Activated CD8-positive, alpha-beta T cell treated with anti-CD3 and anti-CD28 coated beads for 36 hours (primary cell): ENCODE measurements at places on chromosomes 5 and 9. TPM values are rescaled to one million over a fixed set of nuclear protein-coding genes. Genes with fewer than 3 reads are reported as not detected.
A peak's percentile ranks its signal among the peaks of the same experiment; 100 is the strongest.

ZFAND5 gene
- 79.4 TPM for total RNA-seq

KCNN2 gene
- not detected for total RNA-seq

MPDZ gene
- total RNA-seq = not detected

MARCOL gene
- total RNA-seq = not detected

NR6A1 gene
- 0.74 TPM for total RNA-seq

LRRC14B gene
- not detected for total RNA-seq

DENND4C gene
- total RNA-seq = 18.5 TPM

BHMT2 gene
- not detected for total RNA-seq

CCL27 gene
- not detected for total RNA-seq

CDH12 gene
- total RNA-seq = not detected

SLC45A2 gene
- not detected for total RNA-seq

FBN2 gene
- total RNA-seq = not detected

SV2C gene
- 0.07 TPM for total RNA-seq

DNA sequence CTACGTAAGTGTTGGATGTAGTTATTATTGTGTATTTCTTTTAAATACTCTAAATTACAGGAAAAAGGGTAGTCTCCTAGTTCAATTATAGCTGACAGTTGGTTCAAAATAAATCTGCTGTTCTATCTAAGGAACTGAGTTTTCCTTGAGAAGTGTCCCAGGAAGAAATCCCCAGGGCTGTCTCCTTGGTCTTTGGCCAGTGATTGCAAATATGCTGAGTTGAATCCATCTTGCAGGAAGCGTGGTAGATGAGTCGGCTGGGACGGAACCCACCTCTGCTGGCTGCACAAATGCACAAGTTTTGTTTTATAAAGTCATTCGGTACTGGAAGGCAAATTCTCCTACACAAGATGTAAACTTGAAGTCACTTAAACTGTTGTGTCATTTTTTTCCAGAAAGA, 30.2 kb upstream of the HOMER1 start:
- H3K27ac ChIP-seq = no peak overlapping the region
- no peaks in the 10 kb centered on the region for H3K4me1 ChIP-seq
- H3K27me3 ChIP-seq = no peaks in the 10 kb centered on the region
- H3K4me3 ChIP-seq = no peak overlapping the region
- no peak for DNase-seq
- no peaks in the 10 kb centered on the region for H3K36me3 ChIP-seq

- no peaks in the 10 kb centered on the region for H3K36me3 ChIP-seq
- no peak overlapping the region for H3K27ac ChIP-seq
- peaks cover 2% of the 10 kb centered on the region for H3K27me3 ChIP-seq
- no peaks in the 10 kb centered on the region for H3K4me1 ChIP-seq
- no peak for DNase-seq
- no peak overlapping the region for H3K4me3 ChIP-seq
Measured at GRCh38 chr9:117170567-117170966, 244.3 kb downstream of the ASTN2 start.

- peaks cover 5% of the 10 kb centered on the region for H3K27me3 ChIP-seq
- H3K4me1 ChIP-seq = no peaks in the 10 kb centered on the region
- H3K36me3 ChIP-seq = no peaks in the 10 kb centered on the region
- no peak overlapping the region for H3K4me3 ChIP-seq
Measured at GRCh38 chr5:86865256-86865785, 247.6 kb downstream of the COX7C start.

DNA sequence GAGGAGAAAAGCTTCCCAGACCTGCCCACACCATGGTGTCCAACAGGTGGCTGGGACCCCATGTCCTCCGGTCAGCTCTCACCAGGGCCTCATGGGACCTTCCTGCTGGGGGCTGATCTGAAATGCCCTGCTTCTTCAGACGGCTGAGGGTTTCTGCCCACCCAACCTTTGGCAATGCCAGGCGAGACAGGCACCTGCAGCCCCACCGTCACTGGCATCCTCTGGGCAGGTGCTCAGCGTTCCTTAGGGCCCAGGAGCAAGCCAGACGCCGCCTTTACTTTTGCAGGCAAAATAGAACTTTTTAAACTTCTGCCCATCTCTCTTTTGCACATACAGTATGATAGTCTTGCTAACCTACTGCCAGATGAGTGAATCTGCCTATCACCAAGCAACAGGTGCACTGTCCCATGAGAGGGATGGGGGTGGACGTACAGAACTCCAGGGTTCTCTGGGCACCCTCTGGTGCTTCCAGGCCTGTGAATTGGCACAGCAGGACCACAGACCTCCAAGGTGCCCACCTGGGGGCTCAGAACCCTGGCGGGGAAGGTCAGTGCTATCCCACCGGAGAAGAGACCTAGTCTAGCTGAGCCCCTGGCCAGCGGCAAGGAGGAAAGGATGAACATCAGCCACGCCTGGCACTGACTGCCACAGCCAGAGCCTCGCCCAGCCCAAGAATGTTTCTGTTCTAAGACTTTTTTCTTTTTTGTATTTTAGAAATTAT, 7.5 kb downstream of the OBP2B start:
- H3K27me3 ChIP-seq = peaks cover 8% of the 10 kb centered on the region
- no peaks in the 10 kb centered on the region for H3K36me3 ChIP-seq
- H3K4me3 ChIP-seq = no peak overlapping the region
- no peak for DNase-seq

- H3K4me1 ChIP-seq = no peaks in the 10 kb centered on the region
- DNase-seq = no peak
- no peak overlapping the region for H3K27ac ChIP-seq
- no peaks in the 10 kb centered on the region for H3K27me3 ChIP-seq
Measured at GRCh38 chr5:92215116-92215515, 832.0 kb upstream of the ARRDC3 start.

DNA sequence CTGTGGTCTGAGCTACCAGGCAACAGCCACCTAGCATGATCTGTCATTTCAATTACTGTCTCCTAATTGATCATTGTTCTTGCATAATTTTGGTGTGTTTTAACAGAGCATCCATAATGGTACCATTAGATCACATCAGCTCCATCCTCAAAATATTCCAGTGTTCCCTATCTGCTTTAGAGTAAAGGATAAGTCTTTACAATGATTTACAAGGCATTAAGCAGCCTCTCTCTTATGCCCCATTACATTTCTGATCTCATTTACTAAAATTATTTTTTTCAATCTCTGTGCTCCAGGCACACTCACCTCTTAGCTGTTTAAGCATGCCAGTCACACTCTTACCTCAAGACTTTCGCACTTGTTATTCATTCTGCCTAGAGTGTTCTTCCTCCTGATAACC, 389.9 kb upstream of the PTPRD start:
- H3K27me3 ChIP-seq = no peaks in the 10 kb centered on the region
- H3K36me3 ChIP-seq = no peaks in the 10 kb centered on the region

DNA sequence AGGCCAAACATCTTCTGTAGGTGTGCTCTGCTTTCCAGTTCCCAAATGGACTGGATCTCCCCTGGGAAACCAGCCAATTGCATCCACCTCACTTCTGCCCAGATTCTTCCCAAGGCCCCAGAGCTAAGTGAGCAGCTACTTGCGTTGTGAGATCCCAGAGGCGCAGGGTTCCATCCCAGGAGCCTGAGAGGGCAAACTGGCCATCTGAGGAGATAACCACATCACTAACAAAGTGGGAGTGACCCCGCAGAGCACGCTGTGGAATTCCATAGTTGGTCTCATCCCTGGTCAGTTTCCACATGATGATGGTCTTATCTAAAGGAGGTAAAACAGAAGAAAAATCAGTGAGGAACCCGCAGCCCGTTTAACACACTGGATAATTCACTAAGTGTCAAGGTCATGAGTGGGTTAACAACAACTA, 1.7 kb downstream of the RACK1 start:
- peaks cover 44% of the 10 kb centered on the region for H3K4me1 ChIP-seq
- peak overlapping the region; percentile 99 for H3K4me3 ChIP-seq
- H3K27ac ChIP-seq = peak overlapping the region; percentile 100
- H3K36me3 ChIP-seq = peaks cover 71% of the 10 kb centered on the region
- H3K27me3 ChIP-seq = no peaks in the 10 kb centered on the region

GRCh38 chr5:82356808-82357671, 78.9 kb upstream of the RPS23 start:
- H3K27me3 ChIP-seq = no peaks in the 10 kb centered on the region
- peaks cover 24% of the 10 kb centered on the region for H3K4me1 ChIP-seq

DNA sequence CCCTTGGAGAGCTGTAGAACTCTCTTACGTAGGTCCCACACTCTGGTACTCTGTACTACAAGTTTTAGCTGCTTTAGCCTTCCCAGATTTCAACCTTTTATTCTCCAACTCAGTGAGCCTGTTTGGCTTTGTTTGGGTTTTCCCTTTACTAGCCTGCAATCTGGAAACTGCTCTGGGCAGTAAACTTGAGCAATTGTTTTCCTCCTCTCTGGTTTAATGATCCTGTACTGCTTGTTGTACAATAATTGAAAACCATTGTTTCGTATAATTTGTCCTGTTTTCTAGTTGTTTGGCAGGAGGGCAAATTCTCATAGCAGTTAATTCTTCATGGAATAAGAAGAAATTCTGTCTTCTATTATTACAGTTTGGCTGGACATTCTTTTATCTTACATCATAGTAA, 62.8 kb upstream of the TLX3 start:
- H3K27ac ChIP-seq = no peak overlapping the region
- DNase-seq = no peak
- H3K27me3 ChIP-seq = no peaks in the 10 kb centered on the region

DNA sequence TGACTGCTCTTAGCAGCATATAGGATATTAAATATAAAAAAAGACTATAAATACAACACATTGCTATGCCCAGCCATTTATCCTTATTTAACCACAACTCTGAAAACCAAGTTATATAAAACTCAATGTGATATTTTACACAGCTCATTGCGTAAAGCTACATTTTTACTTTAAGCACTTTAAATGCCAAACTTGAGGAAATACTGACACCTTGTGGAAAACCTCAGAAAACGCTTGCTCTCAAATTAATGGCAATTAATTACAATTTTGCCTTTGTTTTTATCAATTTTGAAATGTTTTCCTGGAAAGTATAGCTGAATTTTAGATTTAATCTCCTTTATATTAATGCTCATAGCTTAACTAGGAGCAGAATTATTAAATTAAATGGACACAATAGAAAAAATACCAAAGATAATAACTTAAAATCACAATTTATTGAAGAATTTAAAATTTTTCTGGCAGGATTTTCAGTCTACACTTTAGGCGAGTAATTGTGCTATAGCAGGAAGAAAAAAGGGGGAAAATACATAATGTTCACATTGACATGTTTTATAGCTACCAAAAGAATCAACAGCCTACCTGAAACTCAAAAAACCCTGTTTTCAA, 25.2 kb upstream of the PLAC8L1 start:
- H3K4me3 ChIP-seq = no peak overlapping the region
- no peak for DNase-seq
- peaks cover 50% of the 10 kb centered on the region for H3K36me3 ChIP-seq
- no peaks in the 10 kb centered on the region for H3K4me1 ChIP-seq

DNA sequence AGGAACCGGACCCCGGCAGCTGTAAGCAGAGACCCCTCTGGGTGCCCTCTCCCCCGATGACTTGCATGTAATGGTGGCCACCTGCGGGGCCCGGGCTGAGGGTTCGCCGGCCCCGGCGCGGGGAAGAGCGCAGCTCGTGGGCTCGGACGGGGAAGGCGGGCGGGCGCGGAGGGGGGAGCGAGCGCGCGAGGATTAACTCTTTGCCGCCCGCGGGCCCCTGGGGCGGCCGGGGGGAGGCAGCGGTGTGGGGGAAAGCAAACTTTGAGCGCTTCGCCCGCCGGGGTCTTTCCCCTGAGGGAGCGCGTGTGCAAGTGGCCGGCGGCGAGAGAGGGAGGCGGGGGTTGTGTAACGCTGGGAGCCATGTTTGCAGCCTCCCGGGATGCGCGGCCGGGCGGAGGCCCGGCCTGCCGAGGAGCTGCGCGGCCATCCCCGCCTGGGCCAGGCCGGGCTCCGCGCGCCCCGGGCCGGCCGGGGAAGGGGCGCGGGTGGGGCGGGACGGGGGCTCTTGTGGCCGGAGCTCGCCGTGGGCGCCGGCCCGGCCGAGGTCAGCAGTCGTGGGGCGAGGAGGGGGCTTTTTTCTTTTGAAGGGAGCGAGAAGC, 547 bp downstream of the ANP32B start:
- peak overlapping the region; percentile 93 for H3K27ac ChIP-seq
- peaks cover 35% of the 10 kb centered on the region for H3K36me3 ChIP-seq
- H3K27me3 ChIP-seq = no peaks in the 10 kb centered on the region
- H3K4me3 ChIP-seq = peak overlapping the region; percentile 83
- peak; percentile 63 for DNase-seq

- H3K4me1 ChIP-seq = no peaks in the 10 kb centered on the region
- DNase-seq = no peak
- H3K36me3 ChIP-seq = no peaks in the 10 kb centered on the region
- no peak overlapping the region for H3K4me3 ChIP-seq
Measured at GRCh38 chr9:82593501-82593900, 469.4 kb downstream of the RASEF start.

GRCh38 chr5:81544351-81545018, 150.6 kb upstream of the ACOT12 start:
- DNase-seq = no peak
- peaks cover 2% of the 10 kb centered on the region for H3K36me3 ChIP-seq
- H3K27ac ChIP-seq = no peak overlapping the region
- H3K27me3 ChIP-seq = no peaks in the 10 kb centered on the region
- no peaks in the 10 kb centered on the region for H3K4me1 ChIP-seq

GRCh38 chr5:142145106-142145900, 36.7 kb downstream of the NDFIP1 start:
- H3K4me1 ChIP-seq = peaks cover 5% of the 10 kb centered on the region
- H3K27me3 ChIP-seq = no peaks in the 10 kb centered on the region
- no peak overlapping the region for H3K27ac ChIP-seq
- peaks cover 44% of the 10 kb centered on the region for H3K36me3 ChIP-seq

GRCh38 chr5:131461742-131462141, 173.3 kb downstream of the RAPGEF6 start:
- H3K27ac ChIP-seq = no peak overlapping the region
- H3K36me3 ChIP-seq = peaks cover 61% of the 10 kb centered on the region
- H3K27me3 ChIP-seq = no peaks in the 10 kb centered on the region
- H3K4me3 ChIP-seq = no peak overlapping the region
- DNase-seq = no peak
- peaks cover 47% of the 10 kb centered on the region for H3K4me1 ChIP-seq

DNA sequence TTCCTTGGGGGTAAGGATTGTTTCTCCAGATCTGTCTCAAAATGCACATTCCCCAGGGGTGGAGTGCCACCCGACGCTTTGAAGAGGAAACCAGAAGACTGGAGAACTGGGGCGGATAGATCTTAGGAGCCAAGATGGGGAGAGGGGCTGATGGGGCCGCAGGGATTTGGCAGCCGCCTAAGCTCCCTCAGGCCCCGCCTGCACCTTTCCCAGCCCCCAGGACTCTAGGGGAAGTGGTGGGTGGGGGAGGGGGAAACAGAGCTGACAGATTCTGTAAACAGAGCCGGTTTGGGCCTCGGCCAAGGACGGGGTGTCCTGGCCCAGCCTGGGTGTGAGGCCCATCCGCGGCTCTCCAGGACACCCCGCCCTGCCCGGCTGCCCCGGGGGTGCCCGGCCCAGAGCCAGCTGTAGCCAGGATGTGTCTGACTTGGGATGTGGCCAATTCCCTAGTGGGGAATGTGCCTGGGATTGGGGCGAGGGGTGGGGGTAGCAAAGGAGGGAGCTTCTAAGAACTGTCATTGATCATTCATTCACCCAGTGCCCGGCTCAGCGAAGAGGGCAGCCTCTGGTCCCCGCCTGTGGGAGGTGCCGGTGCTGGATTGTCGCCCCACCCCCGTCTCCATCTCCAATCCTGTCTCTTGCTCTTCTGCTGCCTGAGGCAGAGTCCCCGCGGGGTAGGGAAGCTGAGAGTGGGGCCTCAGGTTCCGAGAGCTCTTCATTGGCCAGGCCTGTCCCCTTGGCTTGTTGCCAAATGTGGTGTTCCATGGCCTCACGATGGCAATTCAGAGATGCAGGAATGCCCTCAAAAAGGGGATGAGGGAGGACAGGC, 54.8 kb upstream of the CDKN2AIPNL start:
- H3K27ac ChIP-seq = peak overlapping the region; percentile 87
- peak; percentile 69 for DNase-seq
- H3K4me3 ChIP-seq = peak overlapping the region; percentile 79
- no peaks in the 10 kb centered on the region for H3K36me3 ChIP-seq
